HTR-8/SVneo (cell line): ENCODE measurements at places on chromosomes 6 and 20.
A peak's percentile ranks its signal among the peaks of the same experiment; 100 is the strongest.

GRCh38 chr20:64207641-64208590 lies 43.7 kb downstream of the MYT1 start:
- DNase-seq = no peak

- no peak for DNase-seq
Observed at GRCh38 chr6:163766936-163767335, 352.4 kb downstream of the QKI start.

DNA sequence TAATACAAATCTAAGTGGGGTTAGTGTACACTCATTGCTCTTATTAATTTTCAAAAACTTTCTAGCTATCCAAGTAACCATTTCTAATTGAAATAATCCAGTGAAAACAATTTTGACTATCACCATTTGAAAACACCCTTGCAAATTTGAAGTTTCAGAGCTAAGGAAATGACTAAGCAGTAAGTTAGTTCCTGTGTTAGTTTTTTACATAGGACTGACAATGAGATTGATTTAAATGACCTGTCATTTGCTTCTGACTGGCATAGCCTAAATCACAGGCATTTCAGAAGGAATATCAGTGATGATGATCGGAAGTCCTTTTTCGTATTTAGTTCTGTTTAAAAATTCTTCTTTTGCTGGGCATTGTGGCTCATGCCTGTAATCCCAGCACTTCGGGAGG lies 27.0 kb downstream of the STK4 start:
- DNase-seq = peak; percentile 64

DNA sequence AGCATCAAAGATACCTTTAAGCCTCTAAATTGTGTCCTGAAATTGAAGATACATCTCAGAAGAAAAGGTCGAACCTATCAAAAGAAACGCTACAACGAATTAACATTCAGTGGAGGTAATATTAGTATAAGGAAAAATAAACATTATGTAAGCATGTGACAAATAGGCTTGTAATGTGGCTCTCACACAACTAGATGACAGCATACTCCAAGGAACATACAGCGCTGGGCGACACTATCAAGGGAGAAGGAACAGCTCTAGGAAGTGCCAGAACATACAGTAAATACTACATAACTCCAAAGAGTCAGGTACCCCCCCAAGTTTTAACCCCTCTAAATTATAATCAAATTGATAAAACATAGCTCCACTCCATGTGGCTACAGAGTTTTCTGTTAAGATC lies 103.5 kb downstream of the LAMP5 start:
- peak; percentile 28 for DNase-seq

DNA sequence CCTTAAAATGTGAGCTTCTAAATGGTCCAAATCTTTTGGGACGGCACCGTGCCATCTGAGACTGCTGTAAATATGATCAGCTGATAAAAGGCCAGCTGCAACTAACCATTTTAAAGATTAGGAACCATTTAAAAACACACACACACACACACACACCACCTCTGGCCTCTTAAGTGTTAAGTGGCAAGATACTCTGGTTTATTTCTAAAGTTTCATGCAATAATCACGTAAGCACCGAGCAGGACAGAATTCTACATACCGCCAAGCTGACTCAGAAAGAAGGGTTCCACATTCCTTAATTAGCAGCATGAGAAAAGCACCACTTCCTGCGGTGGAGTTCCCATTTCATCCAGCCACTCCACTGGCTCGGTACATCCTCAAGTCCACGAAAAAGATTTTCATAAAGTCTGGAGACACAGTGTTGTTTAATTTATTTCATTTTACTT lies 17.8 kb upstream of the ZNF217 start:
- DNase-seq = peak; percentile 98

DNA sequence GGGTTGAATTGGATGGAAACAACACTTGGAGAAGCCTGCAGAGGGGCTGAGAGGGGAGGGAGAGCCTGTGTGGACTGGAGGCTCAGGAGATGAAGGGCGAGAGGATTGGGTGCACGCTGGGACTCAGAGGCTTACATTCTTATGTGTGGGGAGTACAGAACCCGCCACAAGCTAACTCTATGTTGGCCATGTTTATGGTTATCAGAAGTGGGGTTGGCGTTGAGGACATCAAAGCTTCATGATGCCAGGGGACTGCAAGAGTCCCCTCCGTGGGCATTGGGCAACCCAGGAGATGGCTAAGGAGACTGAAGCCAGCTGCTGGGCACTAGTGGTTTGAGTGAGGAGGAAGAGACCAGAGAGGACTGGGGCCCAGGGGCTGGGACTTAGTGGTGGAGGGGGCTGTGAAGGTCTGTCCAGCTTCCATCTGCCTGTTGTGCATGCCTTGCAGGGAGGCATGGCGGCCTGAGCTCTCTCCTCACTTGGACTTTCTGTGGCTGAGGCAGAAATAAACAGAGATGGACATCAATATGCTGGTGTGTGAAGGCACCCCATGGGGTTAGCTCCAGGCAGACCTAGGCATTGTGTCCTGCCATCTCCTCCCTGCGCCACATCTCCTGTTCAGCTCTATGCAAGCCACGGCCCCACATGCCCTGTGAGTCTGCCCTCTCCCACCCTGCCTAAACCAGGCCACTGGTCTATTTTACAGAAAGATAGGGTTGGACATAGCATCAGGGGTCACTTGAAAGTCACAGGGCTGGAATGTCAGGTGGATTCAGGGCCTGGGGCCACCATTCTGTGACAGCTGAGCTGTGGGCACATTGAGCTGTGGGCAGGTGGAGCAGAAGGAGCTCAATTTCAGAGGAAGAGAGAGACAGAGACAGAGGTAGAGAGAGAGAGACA lies 61.6 kb downstream of the PHACTR3 start:
- no peak for DNase-seq

- DNase-seq = no peak
Observed at GRCh38 chr6:48957781-48958180, 505.3 kb downstream of the MMUT start.

DNA sequence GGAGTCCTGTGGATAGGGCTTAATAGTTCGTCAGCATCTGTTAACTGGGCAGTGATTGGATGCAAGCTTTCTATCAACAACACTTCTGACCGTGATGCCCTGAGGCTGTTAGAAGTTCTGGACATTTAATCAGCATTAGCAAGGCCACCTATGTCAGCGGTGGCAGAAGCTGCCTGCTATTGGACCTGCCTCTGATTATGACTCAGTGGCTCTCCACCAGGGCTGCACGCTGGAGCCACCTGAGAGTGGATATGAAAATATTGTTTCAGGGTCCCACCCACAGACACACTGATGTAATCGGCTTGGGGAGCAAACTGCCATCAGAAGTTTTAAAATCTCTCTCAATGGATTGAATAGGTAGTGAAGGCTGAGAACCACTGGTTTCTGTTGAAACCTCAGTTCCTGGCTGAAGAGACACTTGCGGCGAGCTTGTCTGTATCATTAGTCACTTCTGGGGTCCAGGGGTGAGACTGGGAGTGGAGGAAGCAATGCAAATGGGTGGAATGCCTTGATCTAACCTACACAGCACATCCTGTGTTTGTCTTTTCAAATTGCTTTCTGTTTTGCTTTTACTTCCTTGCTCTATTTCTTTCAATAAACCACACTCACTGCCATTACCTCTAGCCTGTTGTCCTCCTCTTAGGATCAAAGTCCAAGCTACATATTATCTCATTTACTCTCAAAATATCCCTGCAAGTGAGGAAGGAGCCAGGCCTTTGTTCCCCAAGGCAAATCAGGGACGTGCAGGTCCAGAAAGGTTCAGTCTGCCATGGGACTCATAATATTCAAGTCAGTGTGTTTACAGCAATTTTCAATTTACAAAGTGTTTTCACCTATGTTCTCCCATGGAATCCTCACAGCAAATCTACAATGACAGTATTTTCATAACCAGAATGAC lies 4.2 kb downstream of the CLIC5 start:
- DNase-seq = no peak

GRCh38 chr6:139891471-139891870 lies 517.0 kb upstream of the CITED2 start:
- no peak for DNase-seq

DNA sequence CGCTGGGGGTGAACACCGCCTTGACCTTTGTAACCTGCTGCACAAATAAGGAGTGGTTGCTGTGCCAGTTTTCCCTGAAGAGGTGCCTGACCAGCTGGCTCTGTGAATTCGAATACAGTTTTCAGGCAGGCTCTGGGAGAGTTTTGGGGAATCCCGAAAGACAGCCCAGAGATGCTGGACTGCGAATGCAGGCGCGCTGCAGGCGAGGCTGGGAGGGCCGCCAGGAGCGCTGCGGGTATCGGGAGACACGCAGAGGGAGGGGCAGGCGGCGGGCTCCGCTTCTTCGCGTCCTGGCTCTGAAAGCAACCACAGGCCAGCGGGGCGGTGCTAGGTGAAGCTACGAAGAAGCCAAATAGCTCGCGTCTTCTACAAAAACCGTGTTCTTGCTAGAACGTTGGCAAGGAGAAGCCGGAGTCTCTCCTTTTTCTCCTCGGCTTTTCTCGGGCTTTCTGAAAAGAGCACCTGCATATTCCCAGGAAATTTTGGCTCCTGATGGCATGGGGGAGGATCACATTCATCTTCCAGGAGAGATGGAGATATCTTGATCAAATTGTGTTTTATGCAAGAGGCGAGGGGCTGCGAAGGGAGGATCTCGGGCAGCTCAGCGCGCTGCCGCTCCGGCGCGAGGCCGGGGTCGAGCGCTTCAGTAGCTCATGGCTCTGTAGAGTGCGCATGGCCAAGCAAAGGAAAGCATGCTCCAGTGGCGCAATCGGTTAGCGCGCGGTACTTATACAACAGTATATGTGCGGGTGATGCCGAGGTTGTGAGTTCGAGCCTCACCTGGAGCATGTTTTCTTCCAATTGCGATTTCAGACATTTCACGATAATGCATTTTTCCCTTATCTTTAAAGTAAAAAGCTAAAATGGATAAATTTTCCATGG lies 158.1 kb upstream of the ZNF184 start:
- DNase-seq = no peak

DNA sequence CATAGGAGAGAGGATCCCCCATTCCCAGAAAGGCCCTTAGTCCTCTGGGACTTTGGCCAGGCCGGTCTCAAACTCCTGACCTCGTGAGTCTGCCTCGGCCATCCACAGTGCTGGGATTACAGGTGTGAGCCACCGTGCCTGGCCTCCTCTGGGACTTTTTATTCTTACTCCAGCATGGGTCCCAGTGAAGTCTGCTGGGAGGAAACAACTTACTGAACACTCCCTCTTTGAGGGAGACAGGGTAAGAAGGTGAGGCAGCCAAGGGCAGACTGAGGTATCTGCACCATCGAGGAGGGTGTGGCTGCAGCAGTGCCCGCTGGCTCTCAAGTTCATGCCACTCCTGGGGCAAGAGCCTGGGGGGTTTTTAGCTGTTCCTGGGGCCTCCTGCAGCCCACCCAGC lies 2.4 kb downstream of the BAK1 start:
- no peak for DNase-seq

GRCh38 chr6:92756912-92757311 lies 662.4 kb downstream of the EPHA7 start:
- DNase-seq = no peak

DNA sequence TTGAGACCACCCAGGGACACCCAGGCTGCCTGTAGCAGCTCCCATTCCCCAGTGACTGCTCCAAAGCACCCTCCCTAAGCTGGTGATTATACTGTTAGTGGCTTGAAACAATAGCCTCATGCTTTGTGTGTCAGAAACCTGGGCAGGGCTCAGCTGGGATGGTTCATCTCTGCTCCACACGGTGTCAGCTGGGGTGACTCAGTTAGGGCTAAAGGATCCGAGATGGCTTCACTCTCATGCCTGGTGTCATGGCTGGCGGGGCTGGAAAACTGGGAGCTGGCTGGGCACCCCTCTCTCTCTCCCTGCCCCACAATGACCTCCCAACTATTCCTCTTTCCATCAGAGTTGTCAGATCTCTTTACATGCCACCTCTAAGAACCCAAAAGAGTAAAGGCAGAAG lies 44.4 kb downstream of the ANKRD60 start:
- no peak for DNase-seq

DNA sequence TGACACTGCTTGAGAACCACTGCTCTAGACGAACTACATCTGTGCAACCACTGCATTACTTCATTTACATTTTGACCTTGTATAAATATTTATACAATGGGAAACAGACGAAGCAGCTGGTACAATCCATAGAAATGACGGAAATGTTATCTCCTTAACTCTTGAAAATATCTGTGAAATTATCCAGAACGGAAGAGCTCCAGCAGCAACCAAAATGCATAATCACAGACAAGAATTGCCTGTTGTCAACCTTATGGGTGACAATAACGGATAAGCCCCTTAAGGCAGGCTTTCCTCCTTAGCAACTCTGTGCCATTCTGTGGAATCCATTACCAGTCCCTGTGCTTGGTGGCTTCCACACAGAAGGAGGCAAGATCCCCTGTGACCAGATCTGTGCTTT lies 115.4 kb downstream of the DTNBP1 start:
- no peak for DNase-seq

GRCh38 chr6:161242779-161243693 lies 30.8 kb downstream of the AGPAT4 start:
- DNase-seq = no peak

- DNase-seq = no peak
Observed at GRCh38 chr6:71558974-71559373, 270.4 kb downstream of the OGFRL1 start.

DNA sequence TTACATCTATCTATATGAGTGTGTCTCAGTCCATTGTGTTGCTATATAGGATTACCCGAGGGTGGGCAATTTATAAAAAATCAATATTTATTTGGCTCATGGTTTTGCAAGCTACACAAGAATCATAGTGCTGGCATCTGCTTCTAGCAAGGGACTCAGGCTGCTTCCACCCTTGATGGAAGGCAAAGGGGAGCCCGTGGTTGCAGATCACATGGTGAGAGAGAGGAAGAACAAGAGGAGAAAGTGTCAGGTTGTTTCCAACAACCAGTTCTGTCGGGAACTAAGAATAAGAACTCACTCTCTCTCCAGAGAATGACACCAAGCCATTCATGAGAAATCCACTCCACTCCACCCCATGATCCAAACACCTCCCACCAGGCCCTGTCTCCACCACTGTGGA lies 48.2 kb upstream of the TENT5A start:
- DNase-seq = no peak

DNA sequence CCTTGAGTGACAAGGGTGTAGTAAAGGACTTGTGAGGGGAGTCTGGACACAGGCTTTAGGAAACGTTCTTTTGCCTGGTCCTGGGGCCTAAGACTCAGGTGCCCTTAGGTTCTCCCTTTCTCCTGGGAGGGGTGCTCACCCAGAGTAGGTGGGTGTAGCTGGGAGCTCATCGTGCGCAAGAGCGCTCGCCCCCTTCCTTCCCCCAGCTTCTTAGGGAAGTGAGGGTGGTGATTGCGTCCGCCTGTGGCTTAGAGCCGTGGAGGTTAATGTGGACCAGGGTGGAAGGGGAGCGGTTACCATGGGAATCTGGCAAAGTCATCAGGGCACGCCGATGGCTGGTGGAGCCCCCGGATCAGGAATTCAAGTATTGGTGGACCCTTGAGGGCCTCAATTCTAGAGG lies 3.3 kb upstream of the AARS2 start:
- DNase-seq = no peak
